Peyer's patch (tissue), 4 donors: ENCODE measurements at places on chromosomes 16 and 17.
A peak's percentile ranks its signal among the peaks of the same experiment; 100 is the strongest.

DNA sequence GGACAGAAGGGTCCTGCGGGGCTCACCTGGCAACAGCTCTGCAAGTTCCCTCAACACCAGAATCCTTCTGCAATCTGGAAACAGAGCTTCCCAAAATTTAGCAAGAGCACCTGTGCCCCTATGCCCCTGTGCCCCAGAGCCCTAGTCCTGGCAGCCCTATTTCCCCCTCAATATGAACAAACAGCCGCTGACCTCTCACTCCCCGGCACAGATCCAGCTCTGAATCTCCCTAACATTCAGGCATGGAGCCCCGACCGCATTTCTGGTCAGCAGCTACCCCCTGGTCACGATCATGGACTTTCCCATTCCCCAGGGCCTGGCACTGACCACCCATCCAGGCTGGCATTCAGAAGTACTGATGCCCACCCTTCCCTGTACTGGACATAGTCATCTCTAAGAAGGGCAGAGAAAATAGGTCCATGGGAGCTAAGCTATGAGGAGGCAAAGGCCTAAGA, 110.8 kb upstream of the SMURF2 start:
- no peak for DNase-seq

DNA sequence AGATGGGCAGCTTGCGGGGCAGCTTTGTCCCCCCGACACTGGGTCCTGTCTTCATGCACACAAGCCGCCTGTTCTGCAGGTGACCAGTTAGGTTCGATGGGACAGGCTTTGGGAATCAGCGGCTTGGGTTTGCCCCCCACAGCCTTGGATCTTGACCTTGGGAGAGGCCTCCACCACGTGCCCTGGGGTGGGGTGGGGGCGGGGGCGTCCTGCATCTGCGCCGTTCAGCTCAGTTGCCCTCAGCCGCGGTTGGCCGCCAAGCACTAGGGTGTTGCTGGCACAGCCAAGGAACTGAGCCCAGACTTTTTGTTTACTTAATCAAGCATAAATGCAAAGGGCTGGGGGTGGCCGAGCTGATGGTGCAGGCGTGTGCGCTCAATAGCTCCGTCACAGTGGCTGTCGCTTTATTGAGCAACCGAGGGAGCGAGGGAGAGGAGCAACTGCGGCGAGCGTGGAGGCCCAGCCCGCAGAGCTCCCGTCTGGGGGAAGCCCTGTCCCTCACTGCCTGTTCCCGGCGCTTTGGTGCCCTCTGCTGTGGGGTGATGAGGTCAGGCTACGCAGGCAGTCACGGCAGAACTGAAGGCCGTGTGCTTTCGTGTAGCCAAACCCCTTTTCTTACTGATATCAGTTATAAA, 33.9 kb downstream of the JPH3 start:
- DNase-seq: peak; percentile 92

DNA sequence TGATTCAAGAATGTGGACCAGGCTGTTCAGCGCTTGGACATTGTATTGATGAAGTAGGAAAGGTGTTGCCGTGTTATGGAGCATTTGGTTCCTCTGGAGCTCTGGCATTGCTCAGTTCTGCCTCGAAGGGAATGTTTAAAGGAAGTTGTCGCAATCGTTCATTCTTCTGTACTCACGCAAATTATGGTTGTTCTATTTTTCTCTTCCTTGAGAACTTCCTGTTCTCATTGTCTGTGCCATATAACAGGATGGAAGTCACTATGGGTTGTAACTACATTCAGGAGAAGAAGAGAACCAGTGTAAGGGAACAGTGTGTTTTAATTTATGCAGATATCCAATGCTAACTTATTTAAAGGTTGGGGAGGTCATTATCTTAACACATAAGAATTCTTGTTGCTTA, 13.0 kb downstream of the PCTP start:
- no peak for DNase-seq

DNA sequence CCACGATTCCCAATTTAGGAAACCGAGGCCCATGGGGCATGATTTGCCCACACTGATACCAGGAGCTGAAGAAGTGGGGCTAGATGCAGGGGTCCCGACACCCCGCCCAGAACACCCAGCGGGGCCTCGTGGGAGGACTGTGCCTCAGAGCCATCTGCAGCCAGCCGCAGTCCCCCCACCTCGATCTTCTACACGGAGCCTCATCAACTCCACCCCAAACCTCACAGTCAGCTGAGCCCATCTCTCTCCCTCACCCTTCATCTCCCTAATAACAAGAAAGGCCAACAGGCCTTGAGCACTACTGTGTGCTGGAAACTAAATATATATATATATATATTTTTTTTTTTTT, 4.2 kb downstream of the ITGAE start:
- peak; percentile 51 for DNase-seq

- DNase-seq: no peak
Observed at GRCh38 chr17:74677558-74678466, 34.9 kb downstream of the CD300LF start.

- no peak for DNase-seq
Observed at GRCh38 chr17:39923836-39924690, 3.3 kb downstream of the ORMDL3 start.

DNA sequence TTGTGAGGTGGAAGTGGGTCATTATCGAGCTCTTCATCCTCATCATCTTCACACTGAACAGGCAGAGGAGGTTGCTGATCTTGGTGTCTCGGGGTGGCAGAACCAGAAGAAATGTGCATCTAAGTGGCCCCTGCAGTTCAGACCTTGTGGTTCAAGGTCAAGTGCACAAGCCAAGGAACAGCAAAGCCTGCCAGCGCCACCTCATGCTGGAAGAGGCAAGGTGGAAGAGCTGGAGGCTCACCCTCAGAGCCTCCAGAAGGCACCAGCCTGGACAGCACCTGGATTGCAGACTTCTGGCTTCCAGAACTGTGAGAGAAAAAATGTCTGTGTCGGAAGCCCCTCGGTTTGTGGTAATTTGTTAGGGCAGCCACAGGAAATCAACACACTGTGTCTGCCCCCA, 32.7 kb downstream of the IFT140 start:
- no peak for DNase-seq

DNA sequence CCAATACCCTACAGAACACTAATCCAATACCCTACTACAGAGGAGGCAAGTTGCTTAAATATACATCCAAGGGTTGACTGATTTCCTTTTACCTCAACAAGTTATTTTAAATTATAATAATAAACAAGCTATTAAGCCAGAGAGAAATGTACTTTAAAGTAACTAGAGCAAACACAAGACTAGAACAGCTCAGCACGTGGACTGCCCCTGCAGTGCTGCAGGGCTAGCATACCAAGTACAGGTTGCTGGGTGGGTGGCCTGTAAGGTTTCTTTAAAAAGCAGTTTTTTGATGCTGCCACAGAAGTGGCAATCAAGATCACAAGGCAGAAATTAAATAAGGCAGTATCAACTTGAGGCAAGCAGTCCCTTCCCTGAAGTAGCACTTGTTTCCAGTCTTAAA, 63.5 kb downstream of the PARN start:
- no peak for DNase-seq

- DNase-seq: no peak
Observed at GRCh38 chr17:81964081-81964849, 3.3 kb upstream of the NOTUM start.

- DNase-seq: no peak
Observed at GRCh38 chr17:3879186-3879585, 13.7 kb downstream of the CAMKK1 start.

GRCh38 chr16:14389359-14389758, 240.7 kb downstream of the PARN start:
- no peak for DNase-seq

DNA sequence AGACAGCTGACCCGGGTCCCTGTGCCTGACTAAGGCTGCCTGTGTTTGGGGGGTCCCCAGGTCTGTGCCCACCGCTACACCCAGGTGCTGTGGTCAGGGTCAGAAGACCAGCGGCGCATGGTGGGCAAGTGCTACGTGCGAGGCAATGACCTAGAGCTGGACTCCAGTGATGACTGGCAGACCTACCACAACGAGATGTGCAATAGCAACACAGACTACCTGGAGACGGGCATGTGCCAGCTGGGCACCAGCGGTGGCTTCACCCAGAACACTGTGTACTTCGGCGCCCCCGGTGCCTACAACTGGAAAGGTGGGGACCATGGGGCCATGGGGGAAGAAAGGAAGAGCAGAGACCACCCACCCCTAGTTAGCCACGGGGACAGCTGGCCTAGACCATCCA, 12.1 kb downstream of the ITGA3 start:
- no peak for DNase-seq

- DNase-seq: no peak
Observed at GRCh38 chr16:56525236-56525635, 5.4 kb upstream of the BBS2 start.
